ENCODE measurements at places on chromosomes 6 and 20. TPM values are rescaled to one million over a fixed set of nuclear protein-coding genes. Genes with fewer than 3 reads are reported as not detected.

The MICB gene
- 0.53 TPM for polyA plus RNA-seq

The ADAM33 gene
- 63.0 TPM for polyA plus RNA-seq

The FABP7 gene
- polyA plus RNA-seq = 0.08 TPM

The PHACTR3 gene
- 0.42 TPM for polyA plus RNA-seq

The CCN6 gene
- not detected for polyA plus RNA-seq

The TRIM40 gene
- not detected for polyA plus RNA-seq

The PTPRK gene
- 3.1 TPM for polyA plus RNA-seq

The ADIG gene
- polyA plus RNA-seq = not detected

The EMILIN3 gene
- 0.34 TPM for polyA plus RNA-seq

The UNC93A gene
- not detected for polyA plus RNA-seq

The FOXC1 gene
- 0.64 TPM for polyA plus RNA-seq

The SAMHD1 gene
- polyA plus RNA-seq = 60.1 TPM

The MYO6 gene
- 7.2 TPM for polyA plus RNA-seq

The POM121L2 gene
- not detected for polyA plus RNA-seq

The MYLK2 gene
- polyA plus RNA-seq = 13.3 TPM

The CST7 gene
- 35.0 TPM for polyA plus RNA-seq

The RAB5IF gene
- polyA plus RNA-seq = 97.0 TPM

The LGSN gene
- not detected for polyA plus RNA-seq

The RBPJL gene
- 0.19 TPM for polyA plus RNA-seq

The SLC22A7 gene
- not detected for polyA plus RNA-seq

The PRKN gene
- 2.1 TPM for polyA plus RNA-seq

The SALL4 gene
- 0.11 TPM for polyA plus RNA-seq

The PPIL1 gene
- 13.3 TPM for polyA plus RNA-seq

The SIRPB1 gene
- polyA plus RNA-seq = 5.6 TPM

The WFDC11 gene
- not detected for polyA plus RNA-seq

The FAM162B gene
- 9.0 TPM for polyA plus RNA-seq

The PTPRT gene
- 0.30 TPM for polyA plus RNA-seq

The ZNF165 gene
- 2.3 TPM for polyA plus RNA-seq

The GABRR1 gene
- not detected for polyA plus RNA-seq

The KHDC1L gene
- polyA plus RNA-seq = not detected

The CLPSL1 gene
- polyA plus RNA-seq = not detected

The SULF2 gene
- polyA plus RNA-seq = 8.1 TPM

The RUNX2 gene
- 0.34 TPM for polyA plus RNA-seq
